Fibroblast of the aortic adventitia (primary cell): ENCODE measurements at places on chromosomes 1 and 21. TPM values are rescaled to one million over a fixed set of nuclear protein-coding genes. Genes with fewer than 3 reads are reported as not detected.
A peak's percentile ranks its signal among the peaks of the same experiment; 100 is the strongest.

The RNF186 gene
- total RNA-seq: not detected in 2 replicates

The OR2AK2 gene
- total RNA-seq: not detected in 2 replicates

The BCL2L15 gene
- total RNA-seq: 0.18 TPM in 1 of 2 replicates, not detected in the other

GRCh38 chr1:5918275-5918649, 74.0 kb downstream of the NPHP4 start:
- no peak for DNase-seq

DNA sequence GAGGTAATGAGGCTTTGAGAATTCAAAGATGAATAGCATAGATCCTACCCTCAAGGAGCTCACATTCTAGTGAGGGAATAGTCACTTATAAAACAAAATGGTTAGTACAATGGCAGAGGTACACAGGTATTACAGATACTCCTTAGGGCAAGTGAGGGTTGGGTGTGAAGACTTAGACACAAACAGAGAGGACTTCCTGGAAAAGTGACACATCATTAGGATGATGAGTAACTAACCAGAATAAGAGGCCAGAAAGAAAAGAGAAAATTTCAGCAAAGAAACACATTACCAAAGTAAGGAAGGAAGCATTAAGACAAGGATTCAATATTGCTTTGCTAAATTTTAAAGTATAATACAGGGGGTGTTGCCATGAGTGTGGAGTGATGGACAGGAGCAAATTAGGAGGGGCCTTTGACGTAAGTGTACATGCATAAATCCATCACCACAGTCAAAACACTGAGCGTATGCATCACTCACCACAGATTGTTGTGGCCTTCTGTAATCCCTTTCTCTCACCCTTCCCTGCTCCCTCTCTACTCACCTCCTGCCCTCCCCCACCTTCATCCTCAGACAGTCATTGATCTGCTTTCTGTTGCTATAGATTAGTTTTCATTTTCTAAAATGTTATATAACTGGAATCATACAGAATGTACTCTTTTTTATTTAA, 7.9 kb downstream of the CD53 start:
- no peak for DNase-seq

DNA sequence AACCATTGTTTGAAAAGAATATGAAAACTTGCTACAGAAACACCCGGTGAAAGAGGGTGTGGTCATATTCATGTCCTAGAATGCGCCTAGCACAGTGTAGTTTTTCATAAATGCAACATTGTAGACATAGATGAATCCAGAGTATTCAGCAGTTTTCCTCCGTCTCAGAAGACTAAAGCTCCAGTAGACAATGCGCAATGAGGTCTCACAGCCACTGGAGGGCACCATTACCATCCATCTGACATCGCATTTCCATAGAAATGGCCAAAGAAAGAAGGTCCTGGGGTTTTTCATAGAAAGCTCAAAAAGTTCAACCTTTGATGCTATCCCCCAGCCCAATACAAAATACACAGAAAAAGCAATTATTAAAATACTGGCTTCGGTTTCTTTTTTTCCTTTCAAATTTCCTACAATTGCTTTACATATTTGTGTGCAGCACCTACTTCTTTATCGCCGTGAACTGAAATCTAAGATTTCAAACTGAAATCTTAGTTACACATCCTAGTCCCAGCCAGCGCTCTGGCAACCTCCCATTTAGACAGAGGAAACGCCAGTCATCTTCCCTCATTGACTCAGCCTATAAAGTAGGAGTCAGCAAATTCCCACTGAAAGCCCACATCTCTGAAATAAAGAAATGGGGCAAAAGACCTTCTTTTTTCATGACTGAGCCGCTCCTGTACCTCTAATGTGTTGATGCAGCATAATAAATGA, 3.9 kb upstream of the CD58 start:
- peak; percentile 84 for DNase-seq

DNA sequence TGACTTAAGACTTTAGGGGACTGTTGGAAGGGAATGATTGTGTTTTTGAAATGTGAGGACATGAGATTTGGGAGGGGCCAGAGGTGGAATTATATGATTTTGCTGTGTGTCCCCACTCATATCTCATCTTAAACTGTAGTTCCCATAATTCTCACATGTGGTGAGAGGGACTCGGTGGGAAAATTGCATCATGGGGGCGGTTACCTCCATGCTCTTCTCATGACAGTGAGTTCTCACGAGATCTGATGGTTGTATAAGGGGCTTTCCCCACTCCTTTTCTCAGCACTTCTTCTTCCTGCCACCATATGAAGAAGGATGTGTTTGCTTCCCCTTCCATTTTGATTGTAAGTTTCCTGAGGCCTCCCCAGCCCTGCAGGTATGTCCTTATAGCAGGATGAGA, 35.0 kb upstream of the SCAF4 start:
- no peak for DNase-seq

DNA sequence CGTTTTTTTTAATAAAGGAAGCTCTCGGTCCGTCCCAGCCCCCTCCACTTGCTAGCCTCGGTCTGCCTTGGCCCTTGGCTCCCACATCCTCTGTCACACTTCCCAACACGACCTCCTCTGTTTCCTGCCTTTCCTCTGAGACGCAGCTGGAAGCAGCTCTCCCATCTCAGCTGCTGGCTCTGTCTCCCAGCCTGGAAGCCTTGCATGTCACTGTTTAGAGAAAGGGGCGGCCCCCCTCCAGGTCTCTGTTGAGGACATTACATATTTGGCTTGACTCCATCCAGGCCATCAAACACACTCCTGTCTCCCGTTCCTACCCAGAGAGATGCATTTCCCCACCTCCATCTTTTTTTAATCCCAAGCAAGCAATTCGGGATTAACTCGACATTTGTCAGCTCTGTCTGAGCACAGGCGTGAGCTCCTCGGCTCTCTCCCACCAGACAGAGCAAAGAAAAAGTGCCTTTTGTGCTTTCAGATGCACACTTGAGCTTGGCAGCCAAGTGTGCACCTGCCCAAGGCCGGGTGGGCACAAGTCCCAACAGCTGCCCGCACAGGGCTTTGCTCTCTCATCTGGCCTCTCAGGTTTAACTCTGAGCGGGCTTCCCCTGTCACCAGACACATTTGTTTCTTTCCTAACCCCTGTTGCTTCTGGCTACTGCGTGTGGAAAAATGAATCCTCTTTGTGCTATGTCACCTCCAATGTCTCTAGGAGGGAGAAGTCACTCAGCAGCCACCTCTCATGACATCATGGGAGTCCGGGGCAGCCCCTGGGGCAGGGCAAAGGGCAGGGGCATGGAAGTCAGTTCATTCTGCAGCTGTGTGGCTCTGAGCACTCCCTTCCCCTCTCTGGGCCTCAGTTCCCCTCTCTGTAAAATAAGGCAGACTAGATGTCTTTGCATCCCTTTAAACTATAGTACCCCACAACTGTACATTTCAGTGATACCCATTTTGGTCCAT, 108.3 kb downstream of the KCND3 start:
- DNase-seq: no peak
